ENCODE measurements at places on chromosomes 1 and 21.

DNA sequence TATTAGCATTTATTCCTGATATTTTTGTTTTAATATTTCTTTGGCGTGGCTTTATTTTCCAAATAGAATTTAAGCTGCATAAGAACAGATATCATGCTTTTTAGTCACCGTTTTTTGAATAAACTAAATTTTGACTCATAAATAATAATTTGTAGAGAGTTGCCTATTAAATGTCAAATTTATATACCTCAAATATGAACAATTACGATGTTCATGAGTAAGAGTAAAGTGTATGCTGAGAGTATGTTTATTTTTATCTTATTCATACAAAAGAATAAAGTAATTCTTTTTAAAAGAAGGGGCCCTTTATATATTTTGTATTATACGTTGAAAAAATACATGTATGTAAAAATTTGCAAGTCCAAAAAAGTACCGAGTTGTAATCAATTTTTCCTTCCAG is 126.5 kb upstream of the NRIP1 start:
- DNase-seq: no peak

GRCh38 chr1:56024155-56024554 is 555.2 kb downstream of the PLPP3 start:
- DNase-seq: no peak

DNA sequence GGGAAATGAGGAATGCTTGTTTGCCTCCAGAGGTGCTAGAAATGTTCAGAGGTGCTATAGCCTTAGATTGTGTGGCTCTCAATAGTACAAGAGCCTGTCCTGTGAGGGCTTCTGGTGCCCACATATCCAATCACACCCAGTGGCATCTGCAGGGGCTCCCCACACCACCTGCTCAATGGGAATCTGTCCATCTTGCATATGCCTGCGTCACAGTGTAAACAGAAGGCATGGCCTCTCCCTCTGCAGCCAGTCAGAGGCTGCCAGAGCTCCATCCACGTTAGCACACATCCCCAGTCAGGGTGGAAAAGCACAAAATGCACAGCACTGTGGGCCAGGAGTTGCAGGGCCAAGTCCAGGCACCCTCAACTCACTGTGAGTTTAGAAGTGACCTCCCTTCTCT is 113.6 kb upstream of the GRIK3 start:
- DNase-seq: peak; percentile 57

DNA sequence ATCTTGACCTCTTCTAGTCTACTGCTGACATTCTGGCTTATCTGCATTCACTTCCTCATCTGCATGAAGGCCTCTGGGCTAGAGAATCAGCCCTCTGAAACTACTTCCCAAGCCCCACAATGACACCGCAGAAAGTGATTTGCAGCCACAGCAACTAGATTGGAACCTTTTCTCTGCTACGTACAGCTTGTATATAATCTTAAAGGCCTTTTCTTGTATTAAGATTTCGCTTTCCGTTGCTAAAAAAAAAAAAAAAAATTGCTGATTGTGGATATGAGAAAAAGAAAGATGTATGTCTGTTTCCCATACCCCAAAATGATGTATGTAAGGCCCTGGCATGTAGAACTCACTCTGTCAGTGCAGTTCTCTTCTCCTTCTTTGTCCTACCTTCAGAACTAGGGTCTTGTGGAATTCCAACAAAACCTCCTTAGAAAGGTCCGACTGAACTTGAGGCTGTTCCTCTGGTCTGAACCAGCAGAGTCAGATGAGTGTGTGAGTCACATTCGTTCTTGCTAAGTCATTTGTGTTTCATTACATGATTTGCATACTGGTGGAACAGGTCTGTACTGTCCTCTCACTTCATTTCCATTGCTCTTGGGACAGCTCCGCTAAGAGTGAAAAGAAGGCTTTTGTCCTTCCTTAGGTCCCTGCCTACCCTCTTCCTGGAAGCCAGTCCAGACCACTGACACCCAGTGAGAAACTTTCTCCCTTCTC is 62.7 kb downstream of the PLPP3 start:
- no peak for DNase-seq

GRCh38 chr1:244224487-244225430 is 173.7 kb downstream of the ZBTB18 start:
- no peak for DNase-seq

- DNase-seq: no peak
Measured at GRCh38 chr21:42306366-42307035, 8.7 kb downstream of the TFF3 start.

DNA sequence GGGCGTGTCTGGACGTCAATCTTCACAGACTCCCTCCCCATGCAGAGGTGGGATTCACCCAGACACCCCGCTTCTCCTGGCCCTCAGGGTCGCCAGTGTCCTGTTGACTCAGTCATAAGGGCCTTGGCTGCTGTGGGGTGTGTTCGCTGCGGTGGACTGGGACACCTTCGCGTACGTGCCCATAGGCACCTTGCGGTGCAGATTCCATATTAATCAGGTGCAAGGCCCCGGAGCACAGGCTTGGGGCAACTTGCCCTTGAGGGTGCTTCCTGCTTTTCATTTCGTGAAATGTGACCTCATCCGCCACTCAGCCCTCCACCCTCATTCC is 398 bp upstream of the SLC30A10 start:
- DNase-seq: no peak

All from NCI-H446 treated with DMSO at 0.1 percent for 48 hours (cell line).